Putamen (tissue), 1 donor: ENCODE measurements at places on chromosomes 2 and 18.
A peak's percentile ranks its signal among the peaks of the same experiment; 100 is the strongest.

DNA sequence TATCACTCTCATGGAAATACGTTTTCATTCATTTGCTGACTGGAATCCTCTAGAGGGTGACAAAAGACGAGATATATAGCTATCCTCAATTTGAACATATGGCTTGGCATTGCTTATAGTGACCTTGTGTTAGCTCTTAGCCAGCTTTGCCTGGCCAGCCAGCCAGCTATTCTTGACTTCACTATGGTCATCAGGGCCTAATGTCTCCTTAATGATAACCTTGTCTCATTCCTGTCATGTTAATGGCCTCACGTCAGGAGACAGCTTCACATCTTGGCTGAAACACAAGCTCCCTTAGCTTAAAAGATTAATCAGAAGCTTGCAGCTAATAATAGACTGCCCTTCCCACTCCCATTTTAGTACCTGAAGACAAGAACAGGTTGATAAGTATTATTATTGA, 1517.5 kb upstream of the PIK3C3 start:
- DNase-seq: no peak

DNA sequence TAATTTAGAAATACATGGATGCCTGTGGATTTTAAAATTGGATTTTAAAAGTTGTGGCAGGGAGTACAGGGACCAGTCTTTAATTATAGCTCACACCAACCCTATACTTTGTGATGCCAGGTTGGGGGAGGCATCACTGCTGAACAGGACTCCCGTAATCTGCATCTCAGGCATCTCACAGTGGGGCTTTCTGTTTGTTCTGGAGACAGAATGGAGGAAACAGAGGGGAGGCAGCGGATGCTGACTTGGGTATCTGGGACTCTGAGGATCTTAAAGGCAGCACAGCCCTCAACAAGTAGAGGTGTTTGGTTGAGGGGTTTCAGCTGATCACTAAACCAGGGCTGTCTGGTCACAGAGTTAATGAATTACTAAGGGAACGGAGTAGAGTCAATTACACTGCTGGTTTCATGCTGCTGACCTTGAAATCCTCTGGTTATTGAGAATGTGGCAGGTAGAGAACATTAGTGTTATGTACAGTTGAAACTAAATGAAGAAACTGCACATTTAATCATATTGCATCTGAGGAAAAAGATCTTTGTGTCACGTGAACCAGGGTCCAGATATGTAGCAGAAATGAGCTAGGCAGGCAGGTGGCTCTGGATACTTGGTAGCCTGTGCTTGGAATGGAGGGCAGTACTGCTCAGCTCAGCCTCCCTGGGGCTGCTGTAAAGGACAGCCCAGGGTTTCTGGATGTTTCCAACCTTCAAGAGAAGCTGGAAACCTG, 40.3 kb downstream of the FHOD3 start:
- DNase-seq: no peak

DNA sequence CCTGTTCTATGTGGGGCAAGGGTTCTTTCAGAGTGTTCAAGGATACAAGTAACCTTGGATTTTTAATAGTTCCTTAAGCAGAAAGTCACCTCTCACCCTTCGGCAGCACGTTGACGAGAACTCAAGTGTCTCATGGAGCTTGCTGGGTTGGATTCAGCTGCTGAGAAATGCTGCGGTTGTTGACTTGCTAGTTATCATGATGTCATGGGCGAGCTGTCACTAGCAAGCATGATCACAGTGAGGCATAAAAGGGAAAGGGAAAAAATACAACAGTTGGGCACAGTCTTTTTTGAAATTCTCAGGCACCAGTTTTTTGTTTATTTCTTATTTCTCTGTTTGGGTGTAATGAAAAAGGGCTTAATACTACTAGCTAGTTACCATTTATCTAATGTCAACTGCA, 53.2 kb downstream of the ADCYAP1 start:
- DNase-seq: no peak

GRCh38 chr2:11406958-11407381, 59.0 kb downstream of the E2F6 start:
- DNase-seq: peak; percentile 31

DNA sequence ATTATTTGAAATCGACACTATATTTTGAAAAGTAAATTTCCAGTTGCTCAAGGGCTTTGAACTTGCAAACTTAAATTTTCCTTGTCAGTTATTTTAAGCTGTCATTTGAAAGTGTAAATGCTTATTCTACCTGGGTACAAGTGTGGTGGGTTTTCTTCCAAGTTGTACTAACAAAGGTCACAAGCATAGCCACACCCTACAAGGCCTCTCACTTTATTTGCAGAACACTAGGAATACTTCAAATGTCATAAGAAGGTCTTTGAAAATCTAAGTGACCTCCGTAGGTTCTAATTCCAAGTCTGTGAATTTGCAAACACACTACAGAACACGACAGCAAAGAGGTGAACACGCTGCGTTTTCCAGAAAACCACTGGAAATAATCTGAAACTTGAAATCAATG, 9.3 kb upstream of the RMDN2 start:
- no peak for DNase-seq

DNA sequence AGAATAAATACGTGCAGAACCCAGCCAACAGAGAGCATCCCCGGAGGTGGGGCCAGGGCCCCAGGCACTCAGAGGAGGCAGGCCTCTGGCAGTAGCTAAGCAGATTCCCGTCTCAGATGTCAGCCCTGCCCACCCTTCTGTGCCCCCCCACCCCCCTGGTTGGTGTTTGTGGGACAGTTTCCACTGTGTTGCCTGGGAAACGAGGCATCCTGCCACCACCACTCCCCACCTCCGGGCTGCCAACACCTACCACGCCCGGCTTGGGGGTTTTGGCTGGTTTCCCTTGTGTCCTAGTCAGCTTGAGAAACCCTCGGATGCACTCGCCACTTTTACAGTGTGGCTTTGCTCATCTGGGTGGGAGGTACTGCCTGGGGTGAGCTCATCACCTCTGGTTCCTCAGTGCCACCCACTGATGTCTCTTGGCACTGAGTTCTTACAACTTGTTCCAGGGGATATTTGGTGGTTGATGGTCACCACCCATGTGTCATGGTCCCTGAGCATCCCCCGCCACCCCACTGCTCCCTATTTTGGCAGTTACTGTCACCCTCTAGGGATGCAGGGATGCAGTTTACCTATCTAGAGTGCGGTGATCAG, 72.4 kb upstream of the YWHAQ start:
- DNase-seq: no peak

GRCh38 chr2:223908304-223908998, 36.7 kb downstream of the WDFY1 start:
- DNase-seq: no peak

DNA sequence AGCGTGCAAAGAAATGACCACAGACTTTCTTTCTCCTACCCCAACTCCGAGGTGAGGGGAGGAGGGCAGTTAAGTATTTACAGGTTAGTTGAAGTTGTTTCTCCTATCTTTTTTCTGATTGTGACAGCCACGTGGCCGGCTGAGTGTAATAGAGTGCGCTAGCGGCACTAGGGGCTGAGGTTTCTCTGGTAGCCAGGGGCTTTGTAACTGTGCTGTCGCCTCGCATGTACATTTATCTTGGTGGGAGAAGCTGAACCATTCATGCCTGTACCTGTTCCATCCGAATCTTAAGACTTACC, 214.1 kb upstream of the STON1 start:
- no peak for DNase-seq

GRCh38 chr2:174997110-174997509, 8.1 kb downstream of the CHN1 start:
- no peak for DNase-seq

- DNase-seq: no peak
Observed at GRCh38 chr2:183604065-183604464, 479.8 kb downstream of the NUP35 start.

- DNase-seq: no peak
Observed at GRCh38 chr2:48651158-48651790, 33.6 kb downstream of the GTF2A1L start.

DNA sequence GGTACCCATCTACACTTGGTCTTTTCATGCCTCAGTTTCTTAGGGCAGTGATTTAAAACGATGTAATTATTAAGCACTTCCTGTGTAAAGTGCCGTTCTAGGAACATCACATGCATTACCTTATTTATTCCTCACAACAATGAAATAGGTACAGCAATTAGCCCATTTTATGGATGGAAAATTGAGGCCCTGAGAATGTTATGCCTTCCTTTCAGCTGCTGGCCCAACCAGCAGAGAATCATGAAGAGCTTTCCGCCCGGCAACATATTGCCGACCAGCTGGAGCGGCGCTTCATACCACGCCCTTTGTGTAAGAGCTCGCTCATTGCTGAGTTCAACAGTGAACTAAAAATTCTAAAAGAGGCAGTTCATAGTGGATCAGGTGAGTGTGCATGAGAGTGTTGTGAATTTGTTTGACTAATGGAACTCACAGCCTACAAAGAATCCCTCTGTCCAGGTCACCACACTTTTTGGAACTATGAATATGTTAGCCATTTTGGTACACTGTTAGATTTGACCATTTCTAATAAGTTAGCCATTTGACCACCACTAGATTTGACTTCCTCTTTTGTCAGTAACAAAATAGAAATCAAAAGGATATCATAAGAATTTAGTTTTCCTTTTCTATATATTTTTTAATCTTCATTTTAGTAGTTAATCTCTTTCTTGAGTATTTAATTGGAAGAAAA, 25.6 kb upstream of the RPE start:
- no peak for DNase-seq

DNA sequence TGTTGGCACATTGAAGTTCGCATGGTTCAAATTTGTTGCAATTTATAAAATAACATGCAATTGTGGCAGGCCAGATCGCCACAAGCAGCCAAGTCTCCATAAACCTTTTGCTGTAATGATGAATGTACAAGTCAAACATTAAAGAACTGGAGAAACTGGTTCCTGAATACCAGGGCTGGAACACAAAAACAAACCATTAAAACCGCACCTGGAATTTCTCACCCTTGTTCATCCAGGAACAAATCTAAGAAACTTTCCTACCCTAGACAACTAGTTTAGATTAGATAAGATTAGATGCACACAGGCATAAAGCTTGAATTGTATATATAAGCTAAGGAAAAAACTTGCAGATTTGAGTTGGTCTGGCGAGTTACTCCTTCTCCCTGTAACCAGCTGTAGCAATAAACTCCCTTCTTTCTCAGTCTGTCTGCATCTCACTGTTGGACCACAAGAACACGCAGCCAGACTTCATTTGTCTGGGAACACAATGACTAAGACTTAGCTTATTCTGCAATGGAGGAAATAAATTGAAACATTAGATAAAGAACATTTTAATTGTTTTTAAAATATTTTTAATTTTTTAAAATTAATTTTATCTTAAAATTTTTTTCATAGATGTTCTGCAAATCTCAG, 1835.5 kb upstream of the LRRTM1 start:
- DNase-seq: no peak

- no peak for DNase-seq
Observed at GRCh38 chr18:56358608-56359280, 279.6 kb downstream of the TXNL1 start.

DNA sequence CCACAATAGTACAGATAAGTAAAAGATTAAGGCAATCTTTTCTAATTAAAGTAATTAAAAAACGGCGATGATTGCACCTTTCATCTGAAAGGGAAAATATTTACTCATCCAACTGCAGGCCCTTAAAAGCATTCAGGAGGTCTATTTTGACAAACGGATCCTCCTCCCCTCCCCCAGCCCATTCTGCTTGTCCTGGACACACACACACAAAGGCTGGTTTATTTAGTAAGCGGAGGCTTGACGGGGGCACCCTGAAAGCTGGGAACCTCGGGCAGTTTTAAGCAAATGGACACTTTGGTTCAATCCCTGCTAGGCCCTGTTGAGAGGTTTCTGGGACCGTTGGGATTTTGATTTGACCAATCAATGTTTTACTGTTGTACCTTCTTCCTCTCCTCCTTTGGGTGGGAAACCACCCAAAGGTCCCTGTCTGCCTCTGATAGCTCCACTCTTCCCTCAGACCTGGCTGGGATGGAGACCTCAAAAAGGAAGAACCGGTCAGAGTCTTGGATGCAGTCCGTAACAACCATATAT, 135.8 kb upstream of the HAAO start:
- DNase-seq: no peak

DNA sequence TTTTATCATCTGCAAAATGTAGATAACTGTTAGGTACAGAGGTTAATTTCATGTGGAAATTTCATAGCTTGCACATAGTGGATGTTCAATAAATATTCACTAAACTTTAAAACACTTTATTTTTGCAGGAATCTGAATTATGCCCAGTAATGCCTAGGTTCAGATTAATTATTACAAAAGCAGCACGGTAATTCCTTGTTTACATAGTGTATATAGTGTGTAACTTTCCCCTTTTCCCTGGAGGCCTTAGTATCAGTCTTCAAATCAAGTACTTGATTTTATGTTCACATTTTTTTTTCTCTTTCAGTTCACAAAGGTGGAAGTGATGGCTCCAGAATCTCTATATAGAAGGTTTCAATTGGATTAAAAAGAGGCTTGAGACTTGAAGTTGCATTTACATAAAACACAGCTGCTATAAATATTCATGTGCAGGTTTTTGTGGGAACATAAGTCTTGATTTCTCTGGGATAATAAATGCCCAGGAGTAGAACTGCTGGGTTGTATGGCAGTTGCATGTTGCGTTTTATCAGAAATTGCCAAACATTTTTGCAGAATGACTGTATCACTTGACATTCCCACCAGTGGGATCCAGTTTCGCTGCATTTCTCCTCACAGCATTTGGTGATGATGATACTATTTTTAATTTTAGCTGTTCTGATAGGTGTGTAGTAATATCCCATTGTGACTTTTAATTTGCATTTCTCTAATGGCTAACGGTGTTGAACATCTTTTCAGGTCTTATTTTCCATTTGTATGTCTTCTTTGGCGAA, 27.6 kb upstream of the LGALSL start:
- DNase-seq: no peak

DNA sequence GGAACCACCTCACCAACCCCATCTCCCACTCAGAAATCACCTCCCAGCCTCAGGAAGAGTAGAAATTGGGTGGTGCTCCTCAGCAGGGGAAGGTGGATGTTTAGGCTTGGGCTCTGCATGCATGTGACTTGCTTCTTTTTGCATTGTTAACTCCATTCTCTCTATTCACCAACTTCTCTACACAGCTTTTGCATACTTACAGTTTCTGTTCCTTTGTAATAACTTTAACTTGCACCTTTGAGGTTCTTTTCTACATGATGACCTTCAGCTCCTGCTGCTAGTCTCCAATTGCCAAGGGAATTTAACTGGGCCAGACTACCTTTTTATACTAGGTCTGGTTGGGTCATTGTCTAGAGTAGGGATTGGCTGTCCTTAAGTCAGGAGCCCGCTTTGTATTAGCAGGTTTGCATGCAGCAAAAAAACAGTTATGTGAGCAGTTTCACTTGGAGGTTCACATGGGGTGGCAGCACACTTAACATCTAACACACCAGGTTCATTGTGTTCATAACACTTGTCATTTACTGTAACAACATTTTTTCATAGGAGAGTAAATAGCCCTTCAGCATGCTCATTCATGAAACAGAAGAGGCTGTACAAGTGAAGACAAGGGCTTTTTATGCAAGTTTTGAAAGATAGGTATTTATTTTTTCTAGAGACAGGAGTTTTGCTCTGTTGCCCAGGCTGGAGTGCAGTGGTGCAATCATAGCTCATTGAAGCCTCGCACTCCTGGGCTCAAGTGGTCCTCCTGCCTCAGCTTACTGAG, 12.0 kb downstream of the MRPL35 start:
- no peak for DNase-seq

- no peak for DNase-seq
Observed at GRCh38 chr2:134193006-134193405, 60.9 kb upstream of the MGAT5 start.
